NCI-H1092 treated with DMSO at 0.1 percent for 48 hours (cell line): ENCODE measurements at places on chromosomes 3 and 15.
A peak's percentile ranks its signal among the peaks of the same experiment; 100 is the strongest.

- DNase-seq = no peak
These were observed 55.3 kb downstream of the ARHGAP31 start for GRCh38 chr3:119349354-119350041.

DNA sequence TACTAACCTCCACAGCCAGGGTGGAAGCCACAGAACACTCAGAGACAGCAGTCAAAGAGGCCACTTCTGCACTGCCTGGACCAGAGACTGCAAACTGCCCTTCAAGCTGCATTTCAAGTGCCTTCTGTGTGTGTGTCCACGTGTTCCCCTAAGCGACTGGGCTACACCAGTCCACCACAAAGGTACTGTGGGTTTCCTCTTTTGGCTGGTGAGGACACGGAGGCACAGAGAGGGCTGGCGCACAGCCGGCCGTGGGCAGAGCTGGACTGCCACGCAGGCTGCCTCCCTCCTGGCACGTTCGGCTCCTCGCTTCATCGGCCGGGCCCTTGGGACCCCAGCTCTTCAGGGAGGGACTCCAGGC lies 60.9 kb downstream of the MGLL start:
- DNase-seq = peak; percentile 51

- no peak for DNase-seq
These were observed 25.5 kb downstream of the EIF2AK4 start for GRCh38 chr15:39959411-39959810.

DNA sequence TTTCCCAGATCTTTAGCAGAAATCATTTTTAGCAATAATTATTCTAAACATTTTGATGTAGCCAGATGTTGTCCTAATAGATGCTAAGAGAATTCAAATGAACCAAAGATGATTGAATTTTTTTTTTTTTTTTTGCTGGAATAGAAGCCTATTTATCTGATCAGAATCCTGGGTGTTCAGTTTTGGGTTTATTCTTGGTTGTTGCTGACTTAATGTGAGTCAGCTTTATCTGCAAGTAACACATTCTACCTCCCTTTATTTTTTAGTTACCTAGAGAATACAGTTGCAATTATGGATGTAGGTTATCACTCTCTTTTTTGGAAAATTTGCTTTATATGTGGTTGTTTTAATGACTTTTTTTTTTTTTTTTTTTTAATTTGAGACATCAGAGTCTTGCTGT lies 6.4 kb downstream of the CEP97 start:
- no peak for DNase-seq

DNA sequence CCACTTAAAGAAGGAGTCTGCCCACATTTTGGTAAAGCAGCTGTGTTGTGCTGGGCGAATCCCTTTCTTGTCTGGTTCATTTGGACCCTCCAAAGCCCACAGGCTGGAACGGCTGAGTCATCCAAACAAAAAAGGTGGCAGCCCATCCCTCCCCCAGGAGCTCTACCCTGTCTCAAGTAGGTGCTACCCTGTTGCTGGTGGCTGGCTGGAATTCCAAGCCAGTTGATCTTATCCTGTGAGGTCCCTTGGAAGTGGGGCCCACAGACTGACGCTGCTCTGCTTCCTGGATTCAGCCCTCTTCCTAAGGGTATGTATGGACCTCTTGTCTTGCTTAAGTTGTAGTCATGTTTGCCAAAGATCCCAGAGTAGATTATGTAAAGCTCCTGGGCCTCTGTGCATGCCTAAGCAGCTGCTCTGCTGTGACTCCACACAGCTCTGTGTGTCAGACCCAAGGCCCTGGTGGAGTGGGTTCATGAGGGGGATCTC lies 44.5 kb downstream of the CCR1 start:
- no peak for DNase-seq

DNA sequence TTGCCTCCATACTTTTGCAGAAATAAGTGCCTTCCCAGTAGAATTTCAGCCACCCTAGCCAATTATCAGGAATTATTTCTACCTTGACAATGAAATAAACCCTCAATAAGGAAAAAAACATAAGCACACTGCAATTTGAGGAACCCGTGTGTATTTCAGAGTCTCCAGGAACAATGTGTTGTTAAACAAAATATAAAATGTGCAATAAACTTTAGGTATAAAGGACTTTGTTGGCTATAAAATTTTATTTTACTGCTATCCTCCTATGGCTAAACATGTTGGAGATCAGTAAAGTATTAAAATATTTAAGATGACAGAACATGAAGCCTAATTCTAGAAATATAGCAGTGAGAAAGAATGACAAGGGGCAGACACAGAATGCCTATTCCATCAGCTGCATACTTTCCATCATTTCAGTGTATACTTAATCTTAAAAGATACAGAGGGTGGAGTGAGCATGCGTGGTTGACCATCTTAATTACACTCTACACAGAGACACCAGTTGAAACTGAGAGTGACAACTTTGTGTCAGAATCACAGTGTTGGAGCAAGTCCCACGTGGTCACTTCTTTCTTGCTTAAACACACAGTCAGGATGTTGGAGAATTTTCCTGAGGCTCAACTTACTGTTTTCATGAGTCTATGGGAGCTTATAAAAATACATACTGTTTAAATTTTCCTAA lies 79.0 kb upstream of the SUCLG2 start:
- DNase-seq = no peak

DNA sequence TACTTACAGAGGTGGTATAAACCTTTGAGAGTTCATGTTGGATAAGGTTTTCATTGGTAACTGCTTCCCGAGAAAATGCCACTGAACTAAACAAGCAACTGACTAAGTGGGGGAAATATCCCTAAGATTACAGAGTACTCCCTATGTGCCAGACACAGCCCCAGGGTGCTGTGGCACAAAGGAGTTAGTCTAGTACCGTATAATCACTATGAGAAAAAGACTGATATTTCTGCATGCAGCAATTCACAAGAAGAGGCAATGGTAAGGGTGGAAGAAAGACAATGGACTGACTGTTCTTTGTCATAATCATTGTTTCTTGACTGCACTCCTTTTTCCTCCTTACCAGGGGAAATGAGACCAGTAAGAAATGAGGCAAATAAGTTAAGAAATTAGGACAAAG lies 20.0 kb upstream of the SLC25A26 start:
- DNase-seq = no peak

DNA sequence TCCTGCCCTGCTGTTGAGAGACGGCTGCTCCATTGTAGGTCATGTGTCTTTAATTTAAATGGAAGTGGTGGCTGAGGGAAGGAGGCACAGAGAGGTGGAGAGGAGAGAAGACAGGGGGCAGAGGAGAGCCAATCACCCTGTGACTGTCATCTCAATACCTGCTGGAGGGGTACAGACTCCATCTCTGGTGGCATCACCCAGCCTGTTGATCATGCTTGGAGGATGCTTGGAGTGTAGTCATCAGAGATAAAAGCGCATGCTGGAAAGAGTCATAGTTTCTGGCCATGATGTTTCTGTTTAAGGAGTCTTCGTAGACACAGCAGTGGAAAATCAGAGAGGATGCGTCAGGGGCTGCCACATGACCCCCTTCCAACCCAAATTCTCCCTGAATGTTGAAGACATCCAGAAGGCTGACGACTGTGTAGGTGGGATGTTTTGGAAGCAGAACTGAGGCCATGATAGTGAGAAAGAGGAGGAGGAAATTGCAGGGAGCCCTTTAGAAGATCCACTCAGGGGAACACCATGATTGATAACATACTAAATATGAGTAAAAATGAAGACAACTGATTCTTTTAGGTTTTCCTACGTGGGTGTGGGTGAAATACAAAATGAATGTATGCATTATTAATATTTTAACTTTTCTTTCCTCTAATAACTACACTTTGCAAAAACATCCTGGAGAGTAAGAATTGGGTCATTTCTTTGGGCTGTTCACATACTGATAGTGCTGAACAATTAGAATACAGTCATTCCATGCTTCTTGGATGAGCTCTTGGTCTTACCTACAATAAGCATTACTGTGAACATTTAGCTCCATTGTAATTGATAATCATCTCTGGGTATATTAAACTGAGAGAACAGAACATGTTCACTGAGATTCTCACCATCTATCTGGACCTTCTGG lies 210.6 kb upstream of the ATP10A start:
- no peak for DNase-seq

GRCh38 chr3:30578479-30578878 lies 27.9 kb upstream of the TGFBR2 start:
- DNase-seq = no peak

- DNase-seq = peak; percentile 87
These were observed at the start of gene CLK3 for GRCh38 chr15:74615508-74616365. TSS of gene CLK3 (plus strand) at chr15:74615836. CDS start at chr15:74619197, 3,361 bp downstream.

GRCh38 chr15:100029045-100029444 lies 295.8 kb upstream of the LYSMD4 start:
- DNase-seq = no peak

DNA sequence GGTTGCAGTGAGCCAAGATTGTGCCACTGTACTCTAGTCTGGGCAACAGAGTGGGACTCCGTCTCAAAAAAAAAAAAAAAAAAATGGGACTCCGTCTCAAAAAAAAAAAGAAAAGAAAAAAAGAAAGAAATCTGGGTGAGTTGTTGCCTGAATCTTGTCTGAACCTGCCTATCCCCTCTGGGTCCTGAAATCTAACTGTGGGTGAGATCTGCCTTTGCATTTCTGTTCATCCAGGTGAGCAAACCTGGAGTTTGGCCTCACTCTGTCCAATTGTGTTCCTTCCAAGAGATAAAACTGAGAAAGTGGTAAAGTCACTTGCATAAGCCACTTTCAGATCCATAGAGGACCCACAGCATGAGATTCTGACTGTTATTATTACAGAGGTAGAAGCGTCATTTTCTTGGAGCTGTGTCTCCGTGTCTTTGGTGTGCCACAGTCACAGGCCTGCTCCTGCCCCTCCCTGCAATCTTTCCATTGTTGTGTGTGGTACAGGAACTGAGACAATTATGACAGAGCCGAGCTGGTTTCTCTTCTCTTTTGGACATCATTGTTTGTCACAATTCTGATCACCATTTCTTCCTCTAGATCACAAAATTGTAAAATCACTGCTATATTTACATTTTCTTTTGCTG lies 235.9 kb downstream of the LPP start:
- DNase-seq = no peak

DNA sequence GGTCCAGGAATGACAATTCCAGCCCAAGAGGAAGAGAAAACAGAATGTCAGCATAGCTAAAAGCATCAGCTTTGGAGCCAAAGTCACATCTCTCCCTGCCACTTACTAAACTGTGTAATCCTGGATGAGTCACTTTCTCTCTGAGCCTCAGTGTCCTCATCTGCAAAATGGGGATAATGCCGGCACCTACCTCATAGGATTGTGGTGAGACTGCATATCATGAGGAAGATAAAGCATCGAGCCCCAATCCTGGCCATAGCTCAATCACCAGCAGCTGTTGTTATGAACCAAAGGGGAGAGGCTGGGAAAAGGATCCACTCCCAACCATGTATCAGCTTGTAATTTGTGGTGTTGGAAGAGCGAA lies 9.1 kb downstream of the SLC6A1 start:
- DNase-seq = no peak

DNA sequence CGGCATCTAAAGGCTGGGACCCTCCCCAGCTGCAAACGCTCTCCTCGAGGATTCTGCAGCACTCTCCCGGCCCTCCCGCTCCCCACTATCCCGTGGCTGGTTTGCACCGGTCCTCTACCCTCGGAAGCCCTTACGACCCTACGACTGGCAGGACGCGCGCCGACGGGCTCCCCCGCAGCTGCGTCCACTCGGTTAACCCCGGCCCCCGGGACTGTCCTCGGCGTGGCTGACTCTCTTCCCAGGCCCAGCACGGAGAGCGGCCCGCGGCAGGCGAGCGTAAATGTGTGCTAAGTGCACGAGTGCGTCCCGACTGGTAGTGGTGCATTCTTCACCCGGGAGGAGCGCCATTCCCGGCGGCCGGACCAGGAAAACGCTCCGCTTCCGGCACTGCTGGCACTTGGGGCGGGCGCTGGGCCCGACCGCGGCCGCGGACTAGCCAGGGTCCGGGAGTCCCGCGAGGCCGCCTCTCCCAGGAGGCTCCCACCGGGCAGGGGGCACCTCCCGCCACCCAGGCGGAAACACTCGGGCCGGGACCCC lies 508 bp downstream of the GORASP1 start:
- no peak for DNase-seq

DNA sequence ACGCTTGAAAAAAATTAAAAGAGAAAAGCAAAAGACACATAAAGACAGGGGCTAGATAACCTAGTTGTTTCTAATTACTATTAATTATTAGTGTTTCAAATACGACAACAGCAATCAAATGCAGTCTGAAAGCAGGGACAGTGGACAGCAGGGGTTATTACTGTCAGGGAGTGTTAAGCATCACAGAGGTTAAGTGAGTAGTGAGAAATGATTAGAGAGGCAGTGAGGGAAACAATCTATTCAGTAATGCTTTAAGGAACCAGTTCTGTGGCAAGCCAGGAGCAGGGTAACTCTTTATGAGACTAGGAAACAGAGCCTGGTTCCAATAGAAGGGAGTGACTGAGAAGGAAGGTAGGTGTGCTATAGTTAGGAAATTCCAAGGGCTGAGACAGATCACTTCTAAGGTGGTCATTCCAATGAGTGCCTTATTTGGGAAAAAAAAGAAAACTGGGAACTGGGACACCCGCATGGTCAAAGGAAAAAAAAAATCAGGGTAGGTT lies 15.0 kb downstream of the RYK start:
- no peak for DNase-seq

- DNase-seq = no peak
These were observed 13.7 kb upstream of the SERPINI2 start for GRCh38 chr3:167487556-167487955.

GRCh38 chr3:174531262-174531982 lies 327.7 kb upstream of the NAALADL2 start:
- no peak for DNase-seq

DNA sequence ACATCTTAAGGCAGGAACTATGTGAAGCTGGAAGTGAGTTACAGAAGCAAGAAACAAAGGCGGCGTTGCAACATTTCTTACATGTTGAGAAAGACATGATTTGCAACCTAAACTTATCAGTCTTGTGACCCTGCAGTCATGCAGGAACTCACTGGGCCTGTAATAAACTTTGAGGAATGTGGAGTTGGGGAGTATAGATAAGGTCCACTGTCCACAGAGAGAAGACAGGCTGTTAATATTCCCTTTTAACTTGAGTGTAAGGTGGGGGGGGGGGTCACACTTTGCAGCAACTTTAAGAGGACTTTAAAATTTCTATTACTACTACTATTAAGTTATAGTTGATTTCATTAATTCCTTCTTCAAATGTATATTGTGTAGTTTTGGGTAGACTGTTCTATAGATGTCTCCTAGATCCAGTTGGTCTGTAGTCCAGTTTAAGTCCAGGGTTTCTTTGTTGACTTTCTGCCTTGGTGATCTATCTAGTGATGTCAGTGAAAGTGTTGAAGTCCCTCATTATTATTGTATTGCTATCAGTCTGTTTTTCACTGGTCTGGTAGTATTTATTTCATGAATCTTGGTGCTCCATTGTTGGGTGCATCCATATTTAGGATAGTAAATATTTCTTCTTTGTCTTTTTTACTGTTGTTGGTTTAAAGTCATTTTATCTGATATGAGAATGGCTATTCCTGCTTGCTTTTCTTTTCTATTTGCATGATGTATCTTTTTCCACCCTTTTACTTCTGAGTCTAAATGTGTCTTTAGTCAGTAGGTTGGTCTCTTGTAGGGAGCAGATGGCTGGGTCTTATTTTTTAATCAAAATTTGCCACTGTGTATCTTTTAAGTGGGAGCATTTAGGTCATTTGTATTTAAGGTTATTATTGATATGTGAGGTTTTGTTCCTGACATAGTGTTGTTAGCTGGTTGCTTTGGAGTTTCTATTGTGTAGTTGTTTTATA lies 15.6 kb upstream of the FAM98B start:
- DNase-seq = no peak

- DNase-seq = no peak
These were observed 10.7 kb upstream of the RAB43 start for GRCh38 chr3:129132097-129132866.

- no peak for DNase-seq
These were observed 47.0 kb downstream of the EXD1 start for GRCh38 chr15:41183581-41183980.
